ENCODE measurements at places on chromosomes 1 and 21.
A peak's percentile ranks its signal among the peaks of the same experiment; 100 is the strongest.

- no peak for DNase-seq
These were observed 81.8 kb upstream of the KIAA0040 start for GRCh38 chr1:175274368-175274767.

- peak; percentile 79 for DNase-seq
These were observed 59.8 kb upstream of the BACH1 start for GRCh38 chr21:29238967-29239290.

GRCh38 chr1:76659171-76659940 lies 207.9 kb upstream of the ST6GALNAC5 start:
- peak; percentile 62 for DNase-seq

DNA sequence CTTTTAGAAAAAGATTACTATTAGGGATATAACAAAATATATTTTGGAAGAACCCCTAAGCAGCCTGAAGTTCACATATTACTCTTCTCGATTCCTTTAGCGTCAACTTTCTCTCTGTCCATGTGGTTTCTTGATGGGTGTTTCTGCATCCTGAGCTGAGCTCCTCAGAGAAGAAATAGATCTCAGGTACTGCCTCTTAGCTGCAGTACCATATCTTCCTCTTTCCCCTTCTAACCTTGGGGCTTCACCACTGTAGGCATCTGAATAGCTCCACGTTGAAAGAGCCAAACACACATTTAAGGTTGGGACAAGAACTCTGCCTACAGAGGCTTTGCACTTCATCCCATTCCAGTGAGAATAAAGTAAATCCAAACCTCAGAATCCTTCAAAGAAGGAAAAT lies 59.2 kb downstream of the SAMSN1 start:
- no peak for DNase-seq

DNA sequence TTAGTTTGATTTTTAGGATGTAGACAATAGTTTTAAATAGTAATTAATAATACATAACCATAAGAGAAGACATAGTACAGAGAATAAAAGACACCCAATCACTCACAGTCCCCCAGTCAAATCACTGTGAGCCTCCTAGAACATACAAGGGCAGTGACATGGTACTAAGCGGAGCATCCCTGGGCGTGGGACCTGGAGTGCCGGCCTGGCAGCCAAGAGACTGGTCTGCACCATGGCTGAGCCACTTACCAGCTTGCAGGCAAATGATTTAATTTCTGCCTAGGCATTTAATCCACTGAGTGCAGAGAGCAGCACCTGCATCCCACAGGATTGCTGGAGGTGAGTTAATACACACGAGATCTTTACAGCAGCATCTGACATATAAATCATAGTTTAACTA lies 20.4 kb downstream of the SDHB start:
- no peak for DNase-seq

Measured in fibroblast of skin of abdomen (primary cell).